ENCODE measurements at places on chromosomes 4 and X.

- peak; percentile 18 for DNase-seq
Observed at GRCh38 chrX:24956828-24957227, 58.9 kb downstream of the ARX start.

- no peak for DNase-seq
Observed at GRCh38 chrX:17030092-17030491, 83.6 kb downstream of the REPS2 start.

DNA sequence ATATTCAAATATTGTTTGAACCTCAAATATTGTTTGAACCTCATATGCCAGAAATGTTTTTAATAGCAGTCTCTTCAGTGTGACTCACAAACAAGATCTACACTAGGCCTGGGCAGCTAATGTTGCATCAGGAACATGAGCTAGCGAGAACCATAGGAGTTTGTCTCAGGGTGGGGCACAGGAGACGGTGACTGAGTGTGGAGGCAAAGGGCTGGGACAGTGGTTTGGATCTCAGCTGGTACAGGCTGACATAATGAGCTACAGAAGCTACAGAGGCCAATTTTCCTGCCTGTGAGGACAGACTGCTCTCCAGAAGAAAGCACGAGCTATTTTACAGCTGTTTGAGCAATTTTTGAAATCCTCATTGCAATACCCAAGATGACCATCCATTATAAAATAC lies 224.7 kb downstream of the CENPC start:
- DNase-seq = peak; percentile 60

DNA sequence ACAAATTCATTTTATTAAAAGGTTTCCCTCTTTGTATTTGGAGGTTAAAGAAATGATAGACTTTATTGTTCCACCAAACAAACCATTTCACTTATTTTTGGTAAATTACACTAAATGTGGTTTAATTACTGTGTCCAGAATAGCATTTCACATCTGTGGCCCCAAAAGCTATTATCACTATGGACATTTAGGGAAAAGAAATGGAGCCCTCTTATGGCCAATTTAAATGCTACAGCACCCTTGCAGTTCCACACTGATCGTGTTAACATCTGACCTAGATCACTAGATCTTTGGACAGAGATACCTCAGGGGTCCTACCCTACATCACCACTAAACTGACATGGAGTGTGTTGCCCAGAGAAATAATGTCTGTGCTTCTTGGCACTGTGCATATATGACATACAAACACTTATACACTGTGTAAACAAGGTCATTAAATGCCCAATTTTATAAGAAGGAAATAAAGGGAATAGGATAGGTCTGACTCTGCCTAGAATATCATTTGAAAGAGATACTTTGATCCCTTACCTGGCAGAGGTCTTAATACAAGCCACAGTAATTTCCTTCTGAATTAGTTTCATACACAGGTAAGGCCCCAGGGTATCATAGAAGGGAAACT lies 163.9 kb downstream of the KDR start:
- DNase-seq = peak; percentile 53

- peak; percentile 62 for DNase-seq
Observed at GRCh38 chrX:69538321-69538876, 34.3 kb downstream of the NALF2 start.

DNA sequence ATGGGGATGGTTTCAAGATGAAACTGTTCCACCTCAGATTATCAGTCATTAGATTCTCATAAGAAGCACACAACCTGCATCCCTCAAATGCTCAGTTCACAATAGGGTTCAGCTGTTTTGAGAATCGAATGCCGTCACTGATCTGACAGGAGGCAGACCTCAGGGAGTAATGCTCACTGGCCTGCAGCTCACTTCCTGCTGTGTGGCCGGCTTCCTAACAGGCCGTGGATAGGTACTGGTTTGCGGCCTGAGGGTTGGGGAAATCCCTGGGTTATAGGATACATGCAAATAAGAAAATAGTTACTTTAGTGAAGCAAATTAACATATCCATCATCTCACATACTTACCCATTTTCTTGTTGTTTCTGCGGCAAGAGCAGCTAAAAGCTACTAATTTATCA lies 160.4 kb downstream of the MAD2L1 start:
- no peak for DNase-seq

DNA sequence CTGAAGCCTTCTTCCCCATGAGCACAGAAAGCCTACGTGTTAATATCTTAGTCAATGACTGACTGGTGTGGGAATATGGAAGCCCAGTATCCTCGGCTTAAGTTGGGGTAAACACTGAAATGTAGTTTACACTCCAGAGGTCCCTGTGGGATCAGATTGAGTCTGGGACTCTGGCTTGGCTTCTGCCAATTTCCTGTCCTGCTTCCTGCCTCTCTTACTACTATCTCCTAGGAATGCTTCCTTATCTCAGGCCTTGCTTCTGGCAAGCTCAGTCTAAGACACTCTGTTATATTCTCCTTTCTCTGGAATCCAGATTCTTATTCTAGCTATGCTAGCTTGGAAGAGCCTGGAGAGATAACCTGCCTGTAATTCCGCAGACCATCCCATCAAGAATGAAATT lies 174.0 kb upstream of the LDB2 start:
- no peak for DNase-seq

DNA sequence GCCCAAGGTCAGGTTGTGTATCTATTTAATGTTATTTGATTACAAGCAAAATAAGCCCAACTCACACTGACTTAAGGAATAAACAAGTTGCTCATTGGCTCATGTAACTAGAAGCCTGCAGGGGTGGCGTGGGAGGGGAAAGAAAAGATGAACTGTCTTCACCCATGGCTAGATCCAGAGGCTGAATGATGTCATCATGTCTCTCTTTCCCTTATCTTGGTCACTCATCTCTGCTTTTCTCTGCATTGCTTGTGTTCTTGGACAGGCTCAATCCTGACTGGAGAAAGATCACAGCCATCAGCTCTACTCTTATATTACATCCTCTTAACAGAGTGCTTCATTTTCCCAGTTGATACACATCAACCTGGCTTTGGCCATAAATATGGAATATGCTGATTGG lies 290.0 kb upstream of the DIAPH2 start:
- peak; percentile 0 for DNase-seq

DNA sequence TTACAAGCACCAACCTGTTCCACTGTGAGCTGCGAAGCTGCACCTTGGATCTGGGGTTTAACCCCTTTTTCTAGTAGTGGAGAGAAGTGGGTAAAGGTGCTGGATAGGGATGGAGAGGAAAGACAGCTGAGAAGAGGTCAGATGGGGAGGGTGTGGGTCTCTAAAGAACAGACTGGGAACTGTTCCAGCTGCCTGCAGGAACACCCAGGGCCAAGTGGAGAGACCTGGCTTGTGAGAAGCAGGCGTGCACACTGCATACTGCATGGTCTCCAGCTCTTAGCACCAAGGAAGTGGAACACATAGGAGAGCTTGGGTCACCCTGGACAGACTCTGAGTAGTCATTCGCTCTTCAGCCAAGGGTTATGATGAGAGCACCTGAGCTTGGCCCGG lies 16.1 kb downstream of the BCOR start:
- DNase-seq = no peak

- DNase-seq = peak; percentile 49
Observed at GRCh38 chr4:48333587-48333986, 7.7 kb upstream of the SLAIN2 start.

DNA sequence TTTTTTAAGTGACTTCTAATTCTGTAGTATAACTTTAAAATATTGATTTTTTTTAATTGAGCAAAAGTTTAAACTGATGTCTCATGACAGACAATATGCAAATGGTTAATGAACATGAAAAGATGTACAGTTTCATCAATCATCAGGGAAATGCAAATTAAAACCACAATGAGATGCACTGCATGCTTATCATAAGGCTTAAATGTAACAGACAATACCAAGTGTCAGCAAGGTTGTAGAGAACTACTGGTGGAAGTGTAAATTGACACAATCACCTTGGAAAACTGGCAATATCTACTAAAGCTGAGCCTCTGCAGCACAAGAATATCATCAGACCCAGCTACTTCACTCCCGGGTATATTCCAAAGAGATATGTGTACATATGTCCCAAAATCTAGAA lies 70.2 kb upstream of the DAPP1 start:
- DNase-seq = no peak

DNA sequence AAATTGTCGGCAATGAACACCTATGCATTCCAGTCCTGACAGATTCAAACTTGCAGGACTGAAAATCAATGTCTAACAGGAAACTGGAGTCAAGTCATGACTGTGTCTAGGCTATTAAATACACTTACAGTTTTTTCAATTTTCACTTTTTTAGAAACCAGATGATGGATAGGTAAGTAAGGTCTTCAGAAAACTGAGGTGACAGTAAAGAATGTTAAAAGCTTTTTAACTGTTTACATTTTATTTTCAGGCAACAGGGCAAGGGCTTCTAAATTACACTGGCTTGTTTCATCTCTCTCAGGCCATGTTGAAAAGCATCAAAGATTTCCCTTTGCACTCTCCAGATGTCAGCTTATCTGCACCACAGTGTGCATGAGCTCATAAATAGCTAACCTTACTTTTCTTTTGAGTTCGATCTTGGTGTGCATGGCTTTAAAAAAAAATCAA lies 65.2 kb downstream of the SEC24D start:
- peak; percentile 74 for DNase-seq

Measured in epithelial cell of esophagus (primary cell).